Stimulated activated CD8-positive, alpha-beta memory T cell treated with anti-CD3 and anti-CD28 coated beads, Interleukin-15, amount 100 ng/mL, for 4 hours (primary cell): ENCODE measurements at places on chromosomes 16 and 17.

DNA sequence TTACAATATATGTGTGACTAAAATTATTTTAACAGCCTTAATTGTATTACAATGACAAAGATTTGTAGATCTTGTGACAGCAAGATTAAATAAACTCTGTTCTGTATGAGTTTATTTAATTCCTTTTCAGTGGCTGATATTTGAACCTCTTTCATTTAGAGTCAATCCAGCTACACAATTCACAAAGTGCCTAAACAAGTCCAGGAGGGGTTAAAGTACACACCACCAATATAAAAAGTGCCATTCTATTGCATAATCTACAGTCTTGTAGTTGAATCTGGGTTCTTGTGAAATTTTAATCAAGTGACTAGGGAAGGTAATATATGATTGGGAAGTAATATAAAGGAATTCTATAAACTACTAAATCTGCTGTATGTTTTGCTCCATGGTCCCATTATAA lies 3.9 kb upstream of the NFAT5 start:
- no peak for DNase-seq

- no peak for DNase-seq
Measured at GRCh38 chr17:17341452-17341851, 38.3 kb downstream of the NT5M start.

- DNase-seq = no peak
Measured at GRCh38 chr17:39357488-39357887, 43.9 kb downstream of the FBXL20 start.

GRCh38 chr16:89344846-89345611 lies 127.5 kb downstream of the ZNF778 start:
- no peak for DNase-seq

DNA sequence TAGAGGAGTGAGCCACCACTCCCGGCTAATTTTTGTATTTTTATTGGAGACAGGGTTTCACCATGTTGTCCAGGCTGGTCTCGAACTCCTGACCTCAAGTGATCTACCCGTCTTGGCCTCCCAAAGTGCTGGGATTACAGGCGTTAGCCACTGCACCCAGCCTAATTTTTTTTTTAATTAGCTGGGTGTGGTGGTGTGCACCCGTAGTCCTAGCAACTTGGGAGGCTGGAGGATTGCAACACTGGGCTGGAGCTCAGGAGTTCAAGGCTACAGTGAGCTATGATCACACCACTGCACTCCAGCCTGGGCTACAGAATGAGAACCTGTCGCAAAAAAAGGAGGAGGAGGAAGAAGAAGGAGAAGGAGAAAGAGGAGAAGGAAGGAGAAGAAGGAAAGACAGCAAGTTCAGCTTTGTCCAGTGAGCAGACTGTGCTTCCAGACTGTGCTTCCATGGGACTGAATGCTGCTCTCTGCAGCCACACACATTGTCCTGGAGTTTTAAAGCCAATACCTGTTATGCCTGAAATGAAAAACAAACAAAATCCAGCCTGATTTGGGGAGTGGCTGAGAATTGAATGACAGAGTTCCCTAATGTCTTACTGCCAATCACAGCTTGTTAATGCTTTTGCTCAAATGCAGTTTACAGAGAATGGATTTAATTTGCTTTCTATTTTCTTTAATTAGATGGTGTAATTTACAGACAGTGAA lies 2.8 kb upstream of the TNFRSF13B start:
- no peak for DNase-seq

DNA sequence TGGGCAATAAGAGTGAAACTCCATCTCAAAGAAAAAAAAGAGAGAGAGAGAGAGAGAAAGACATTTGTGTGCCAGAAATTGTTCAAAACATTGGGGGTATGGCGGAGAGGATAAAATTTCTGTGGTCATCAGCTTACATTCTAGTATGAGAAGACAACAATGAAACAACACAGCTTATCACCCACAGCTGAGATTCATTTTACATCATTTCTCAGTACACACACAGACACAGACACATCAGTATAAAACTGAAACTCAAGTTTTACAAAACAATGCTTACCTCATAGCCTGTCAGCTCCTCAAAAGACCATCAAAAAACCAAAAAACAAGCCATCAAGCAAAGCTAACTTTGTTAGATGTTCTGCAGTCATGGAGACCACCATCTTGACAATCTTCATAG lies 31.4 kb upstream of the CNEP1R1 start:
- DNase-seq = no peak

GRCh38 chr17:12637745-12638651 lies 27.7 kb upstream of the MYOCD start:
- DNase-seq = no peak

GRCh38 chr17:40338941-40339649 lies 25.4 kb downstream of the GJD3 start:
- no peak for DNase-seq

DNA sequence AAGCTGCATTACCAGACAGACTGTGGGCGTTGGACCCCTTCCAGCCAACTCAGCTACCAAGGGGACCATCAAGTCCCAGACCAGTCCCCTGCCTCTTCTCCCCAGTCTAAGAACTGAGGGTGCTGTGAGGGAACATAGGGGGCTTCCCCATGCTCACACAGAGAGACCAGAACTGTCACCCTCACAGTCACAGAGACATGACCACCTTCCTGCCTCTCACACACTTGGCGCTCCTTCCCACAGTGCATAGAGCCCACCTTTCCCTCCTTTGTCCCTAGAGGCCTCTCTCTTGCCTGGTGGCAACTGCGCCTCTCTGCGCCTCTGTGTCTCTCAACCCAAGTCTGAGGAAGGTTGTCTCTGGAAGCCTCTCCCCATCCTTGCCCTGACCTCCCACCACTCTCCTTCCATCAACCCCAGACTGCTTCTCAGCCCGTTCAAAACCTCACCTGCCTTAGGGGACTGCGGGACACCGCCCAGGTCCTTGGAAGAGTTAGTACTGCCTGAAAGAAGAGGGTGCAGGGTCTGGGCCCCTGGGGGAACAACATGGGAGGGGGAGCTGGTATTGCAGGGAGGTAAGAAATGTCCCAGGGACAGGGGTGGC lies 6.1 kb upstream of the LHX1 start:
- no peak for DNase-seq

- DNase-seq = peak; percentile 23
Measured at GRCh38 chr16:29899516-29900101, at the start of gene SEZ6L2. Gene SEZ6L2 (minus strand): TSS chr16:29899550. CDS start chr16:29899019, 531 bp downstream.

DNA sequence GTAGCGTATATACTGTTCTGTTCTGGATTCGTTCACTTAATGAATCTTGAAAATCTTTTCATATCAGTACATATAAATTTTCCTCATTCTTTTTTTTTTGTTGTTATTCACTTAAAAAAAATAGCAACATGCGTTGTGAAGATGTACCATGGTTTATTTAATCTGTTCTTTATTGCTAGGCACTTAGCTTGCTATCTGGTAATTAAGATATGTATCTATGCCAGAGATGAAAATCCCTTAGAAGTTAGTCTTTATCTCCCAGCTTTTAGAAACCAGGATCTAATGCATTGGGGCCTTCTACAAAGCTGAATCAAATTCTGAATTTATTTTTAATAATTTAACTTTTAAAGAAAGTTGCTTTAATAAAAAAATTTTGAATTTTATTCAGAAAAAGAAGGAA lies 13.0 kb upstream of the DNAJA2 start:
- DNase-seq = no peak

GRCh38 chr17:2179615-2180295 lies 123.8 kb downstream of the SMG6 start:
- no peak for DNase-seq

DNA sequence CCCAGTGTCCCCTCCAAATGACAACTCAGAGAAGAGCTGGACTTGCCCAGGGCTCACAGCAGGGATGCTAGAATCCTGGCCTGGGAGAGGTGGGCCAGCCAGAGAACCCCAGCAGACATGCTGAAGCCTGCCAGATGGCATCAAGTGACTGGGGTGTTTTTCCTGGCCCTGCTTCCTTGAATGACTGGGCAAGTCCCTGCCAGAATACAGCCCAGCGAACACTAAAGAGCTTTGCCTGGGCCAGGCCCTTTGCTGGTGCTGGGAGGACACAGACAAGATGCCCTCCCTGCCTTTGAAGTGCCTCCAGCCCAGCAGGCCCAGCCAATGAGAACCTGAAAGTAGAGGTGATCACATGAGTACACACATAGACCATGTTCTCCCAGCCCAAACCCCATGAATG lies 11.5 kb downstream of the ZNF319 start:
- no peak for DNase-seq

GRCh38 chr17:1779571-1780131 lies 17.8 kb downstream of the SERPINF1 start:
- DNase-seq = no peak

DNA sequence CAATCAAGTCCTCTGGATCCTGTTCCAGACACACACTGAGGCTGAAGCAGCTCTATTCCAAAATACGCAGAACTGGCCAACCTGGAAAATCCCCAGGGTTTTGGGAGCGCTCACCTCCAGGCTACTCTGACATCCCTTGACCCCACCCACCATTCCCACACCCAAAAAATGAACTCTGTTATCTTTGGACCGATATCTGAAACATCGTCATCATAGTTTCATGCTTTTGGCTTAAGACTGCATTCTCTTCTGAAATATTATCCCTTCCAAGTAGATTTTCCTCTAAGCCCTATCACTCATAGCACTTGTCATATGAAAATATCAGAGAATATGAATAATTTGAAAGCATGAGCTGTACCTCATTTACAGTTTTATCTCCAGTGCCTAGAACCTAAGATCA lies 34.7 kb downstream of the VAT1L start:
- DNase-seq = no peak

- DNase-seq = no peak
Measured at GRCh38 chr16:67915831-67916723, 15.6 kb downstream of the CTRL start.

GRCh38 chr17:45929344-45929743 lies 35.0 kb downstream of the MAPT start:
- DNase-seq = no peak

- DNase-seq = no peak
Measured at GRCh38 chr16:54505549-54506213, 219.1 kb upstream of the IRX3 start.

DNA sequence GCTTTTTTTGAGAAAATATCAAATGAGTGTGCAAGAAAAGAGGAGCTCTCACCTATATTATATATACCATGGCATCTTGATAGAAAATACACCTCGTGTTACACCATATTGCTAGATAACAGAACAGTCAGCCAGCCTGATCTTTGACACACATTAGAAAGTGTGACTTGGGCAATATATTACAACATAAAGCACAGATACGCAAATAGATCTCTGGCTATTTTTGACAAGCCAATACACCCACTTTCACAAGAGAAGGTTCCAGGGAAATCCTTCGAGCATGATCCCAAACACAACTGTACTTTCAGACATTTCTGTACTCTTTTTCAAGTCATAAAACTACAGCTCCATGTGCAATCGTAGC lies 9.4 kb downstream of the GGA2 start:
- DNase-seq = no peak

GRCh38 chr16:14438256-14438655 lies 191.8 kb downstream of the PARN start:
- no peak for DNase-seq

DNA sequence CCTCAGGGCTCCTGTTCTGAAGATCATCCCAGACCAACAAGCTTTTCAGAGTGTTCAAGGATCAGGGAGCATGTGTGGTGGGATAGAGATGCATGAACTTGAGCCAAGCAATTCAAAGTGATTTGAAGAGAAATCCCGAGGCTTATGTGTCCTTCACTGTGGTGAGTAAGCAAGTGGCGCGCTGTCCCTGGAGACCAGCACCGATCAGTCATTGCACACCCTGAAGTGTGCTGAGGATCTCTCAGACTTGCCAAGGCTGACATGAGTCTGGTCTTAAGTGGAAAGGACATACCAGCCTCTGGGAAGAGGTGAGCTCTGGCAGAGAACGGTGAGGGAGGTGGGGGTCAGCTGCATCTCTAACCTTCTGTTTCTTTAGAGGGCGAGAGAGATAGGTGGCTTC lies 43.8 kb upstream of the CDH13 start:
- no peak for DNase-seq

DNA sequence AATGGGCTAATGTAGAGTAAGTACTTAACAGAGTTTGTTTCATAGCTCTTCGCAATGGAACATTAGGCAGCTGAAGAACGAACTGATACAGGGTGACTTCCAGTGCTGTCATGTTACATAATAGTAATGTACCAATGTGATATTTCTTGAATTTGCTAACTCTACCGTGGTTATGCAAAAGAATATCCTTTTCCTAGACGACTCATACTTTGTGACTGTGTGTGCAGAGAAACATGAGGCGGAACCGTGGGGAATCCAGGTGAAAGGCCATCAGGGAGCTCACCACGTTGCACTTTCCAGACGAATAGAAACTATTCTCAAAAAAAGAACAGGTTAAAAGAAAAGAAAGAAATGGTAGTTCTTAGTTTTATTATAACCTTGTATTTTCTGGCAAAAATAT lies 13.2 kb downstream of the NOB1 start:
- DNase-seq = no peak

DNA sequence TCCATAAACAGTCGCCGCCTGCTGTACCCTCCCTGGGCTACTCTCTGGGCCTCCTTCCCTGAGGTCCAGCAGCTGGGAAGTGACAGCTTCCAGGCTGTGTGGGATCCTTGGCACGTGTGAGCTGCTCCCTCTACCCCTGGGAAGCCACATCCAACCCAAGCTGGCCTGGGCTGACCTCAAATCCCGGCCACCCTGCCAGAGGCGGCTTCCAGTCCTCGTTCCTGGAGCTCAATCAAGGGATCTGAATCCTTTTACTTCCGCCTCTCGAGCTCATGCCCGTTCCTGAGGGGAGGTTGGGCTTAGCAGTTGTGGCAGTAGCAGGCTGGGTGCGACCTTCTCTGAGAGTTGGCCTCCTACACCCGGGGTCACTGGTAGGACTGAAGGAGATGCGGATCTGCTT lies 82.5 kb downstream of the NETO2 start:
- no peak for DNase-seq

DNA sequence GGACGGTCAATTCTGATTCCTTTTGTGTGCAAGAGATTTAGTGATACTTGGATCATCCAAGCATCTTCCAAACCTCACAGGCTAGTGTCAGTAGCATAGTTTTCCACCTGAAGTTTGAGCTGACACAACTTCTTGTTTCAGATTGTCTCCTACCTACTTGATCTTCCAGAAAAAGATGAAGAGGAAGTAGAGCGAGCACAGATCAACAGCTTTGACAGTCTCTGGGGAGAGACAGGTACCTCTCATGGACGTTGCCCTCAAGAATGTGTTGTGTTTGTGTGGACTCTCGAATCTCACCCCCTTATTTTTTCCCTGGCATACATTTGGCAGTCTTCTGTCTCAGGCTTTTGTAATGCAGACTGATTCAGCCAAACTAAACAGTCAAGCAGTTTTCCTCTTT lies 47.4 kb downstream of the CYB561 start:
- DNase-seq = no peak

- no peak for DNase-seq
Measured at GRCh38 chr17:16002708-16003260, 3.2 kb downstream of the TTC19 start.

DNA sequence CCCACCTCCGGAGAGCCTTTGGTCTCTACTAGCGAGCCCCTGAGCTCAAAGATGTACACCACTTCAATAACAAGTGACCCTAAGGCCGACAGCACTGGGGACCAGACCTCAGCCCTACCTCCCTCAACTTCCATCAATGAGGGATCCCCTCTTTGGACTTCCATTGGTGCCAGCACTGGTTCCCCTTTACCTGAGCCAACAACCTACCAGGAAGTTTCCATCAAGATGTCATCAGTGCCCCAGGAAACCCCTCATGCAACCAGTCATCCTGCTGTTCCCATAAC lies 702 bp downstream of the SPN start:
- DNase-seq = no peak

- no peak for DNase-seq
Measured at GRCh38 chr17:74647871-74648672, 24.5 kb upstream of the CD300E start.

GRCh38 chr17:17782523-17783115 lies 54.2 kb downstream of the SREBF1 start:
- DNase-seq = no peak
